ENCODE measurements at places on chromosomes 12 and 14. TPM values are rescaled to one million over a fixed set of nuclear protein-coding genes. Genes with fewer than 3 reads are reported as not detected.
A peak's percentile ranks its signal among the peaks of the same experiment; 100 is the strongest.

- no peak for DNase-seq
Observed at GRCh38 chr12:104802208-104802607, 155.9 kb downstream of the SLC41A2 start.

The C3AR1 gene
- total RNA-seq = 0.28 TPM

The GPRC5D gene
- total RNA-seq = not detected

The AQP5 gene
- total RNA-seq = not detected

The NTN4 gene
- 38.6 TPM for total RNA-seq

The CLEC1B gene
- not detected for total RNA-seq

GRCh38 chr12:82415402-82415801 is 57.1 kb downstream of the METTL25 start:
- peak; percentile 49 for DNase-seq

DNA sequence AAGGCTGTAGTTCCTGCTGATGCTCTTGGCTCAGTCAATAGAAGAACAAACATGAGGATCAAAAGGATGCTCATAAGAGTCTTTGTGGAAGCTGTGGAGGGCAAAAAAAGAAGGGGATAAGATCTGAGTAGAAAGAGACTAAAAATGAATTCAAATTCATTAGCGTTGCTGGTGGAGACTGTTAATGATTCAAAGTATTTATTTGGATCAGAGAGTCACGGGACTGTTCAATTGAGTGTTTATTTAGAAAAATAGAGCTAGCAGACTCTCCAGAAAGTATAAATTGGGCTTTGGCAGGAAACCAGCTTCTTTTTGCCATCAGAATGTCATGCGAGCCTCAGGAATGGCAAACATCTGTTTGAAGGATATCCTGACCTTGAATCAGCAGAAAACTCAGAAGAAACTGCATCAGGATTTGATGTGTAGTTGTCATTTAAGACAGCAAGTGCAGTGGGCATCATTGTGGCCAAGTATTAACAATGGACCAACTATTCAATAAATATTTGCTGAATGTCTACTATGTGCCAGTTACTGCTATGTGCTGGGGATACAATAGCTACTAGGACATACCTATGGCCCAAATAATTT is 126.4 kb downstream of the TBC1D30 start:
- DNase-seq = no peak

DNA sequence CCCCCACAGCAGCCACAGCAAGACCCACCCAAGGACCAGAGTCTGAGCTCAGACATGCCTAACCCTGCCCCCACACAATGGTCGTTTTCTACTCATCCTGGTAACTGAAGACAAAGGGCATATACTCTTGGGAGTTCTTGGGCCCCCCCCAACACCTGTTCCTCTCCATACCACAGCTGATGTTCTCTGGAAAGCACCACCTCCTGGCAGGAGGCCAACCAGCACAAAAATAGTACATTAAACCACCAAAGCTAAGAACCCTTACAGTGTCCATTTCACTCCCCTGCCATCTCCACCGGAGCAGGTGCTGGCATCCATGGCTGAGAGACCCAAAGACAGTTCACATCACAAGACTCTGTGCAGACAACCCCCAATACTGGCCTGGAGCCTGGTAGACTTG is 80.6 kb upstream of the DAAM1 start:
- no peak for DNase-seq

The COPZ1 gene
- 262 TPM for total RNA-seq

The CKB gene
- 31.7 TPM for total RNA-seq

DNA sequence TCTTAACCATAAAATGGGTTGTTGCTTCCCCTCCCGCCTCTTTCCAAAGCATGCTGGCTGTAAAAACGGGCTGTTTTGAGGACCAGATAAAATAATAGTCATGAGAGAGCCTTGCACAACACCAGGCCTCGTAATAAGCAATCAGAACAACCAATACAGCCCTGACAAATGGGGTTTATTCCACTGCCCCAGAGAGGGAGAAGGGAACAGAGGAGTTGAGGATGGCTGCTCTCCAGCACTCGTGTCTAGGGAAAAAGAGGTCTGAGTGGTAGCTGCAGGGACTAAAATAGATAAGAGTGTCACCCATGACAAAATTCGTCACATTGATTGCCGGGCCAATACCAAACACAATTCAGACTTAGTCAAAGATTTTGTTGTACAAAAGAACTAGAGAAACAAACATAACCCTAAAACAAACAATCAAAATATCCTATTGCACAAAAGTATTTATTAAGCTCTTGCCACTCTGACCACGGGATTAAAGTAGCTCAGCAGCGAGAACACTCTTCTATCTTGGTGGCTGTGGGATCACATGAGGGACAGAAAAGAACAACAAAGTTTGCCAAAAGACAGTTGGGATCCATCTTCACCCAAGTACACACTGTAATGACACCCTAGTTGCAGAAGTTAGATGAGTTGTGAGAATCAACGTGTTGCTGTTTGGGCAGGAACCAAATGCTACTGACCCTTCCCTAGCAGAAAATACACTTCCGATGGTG is 188.0 kb downstream of the FOXN3 start:
- DNase-seq = no peak

- no peak for DNase-seq
Observed at GRCh38 chr12:82182601-82183190, 175.5 kb downstream of the CCDC59 start.

DNA sequence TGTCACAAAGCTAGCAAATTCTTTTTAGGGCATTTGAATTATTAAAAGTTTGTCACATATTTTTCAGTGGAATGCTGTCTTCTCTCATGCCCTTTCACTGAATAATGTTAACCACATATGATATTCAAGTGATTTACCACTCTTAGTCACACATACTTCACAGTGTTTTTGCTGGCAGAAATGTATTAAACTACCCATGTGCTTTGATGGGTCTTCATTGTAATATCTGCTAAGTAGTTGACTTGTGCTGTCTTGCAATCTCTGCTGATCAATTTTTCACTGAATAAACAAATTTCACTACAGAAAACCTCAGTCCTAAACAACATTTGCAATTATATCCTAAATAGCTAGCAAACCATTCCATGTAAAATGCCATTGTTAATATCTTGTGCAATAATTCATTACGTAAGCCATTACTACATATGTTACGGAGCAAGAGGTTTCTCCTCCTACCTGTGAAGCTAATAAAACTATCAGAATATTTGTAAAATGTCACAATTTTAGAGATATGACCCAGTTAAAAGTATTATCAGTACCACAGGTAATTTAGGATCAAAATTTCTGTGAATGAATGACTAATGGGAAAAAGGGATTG is 64.6 kb upstream of the LMO3 start:
- DNase-seq = peak; percentile 0

The KRT5 gene
- not detected for total RNA-seq

The LALBA gene
- not detected for total RNA-seq

GRCh38 chr12:127293507-127294310 is 973.3 kb upstream of the TMEM132C start:
- DNase-seq = peak; percentile 33

DNA sequence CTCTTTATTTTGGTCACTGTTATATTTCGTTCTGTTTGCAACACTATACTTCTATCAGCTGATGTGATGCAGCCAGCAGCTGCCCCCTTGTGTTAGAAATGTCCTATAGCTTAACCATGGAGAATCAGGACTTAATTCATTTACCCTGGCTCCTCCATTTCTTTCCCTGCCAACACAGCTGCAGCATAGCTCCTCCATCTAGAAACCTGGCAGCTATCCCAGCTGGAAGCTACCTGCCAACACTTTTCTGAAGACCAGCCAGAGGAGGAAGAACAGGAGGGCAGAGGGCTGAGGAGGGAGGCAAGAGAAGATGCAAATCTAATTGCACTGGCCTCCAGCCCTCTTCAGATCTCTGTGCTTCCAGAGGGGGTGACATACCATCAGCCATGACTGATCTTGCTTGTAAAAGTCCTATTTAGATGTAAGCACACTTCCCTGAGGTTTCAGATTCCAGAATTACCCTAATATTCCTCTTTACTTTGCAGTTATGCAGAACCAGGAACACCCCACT is 156.8 kb upstream of the TMEM260 start:
- peak; percentile 79 for DNase-seq

- DNase-seq = no peak
Observed at GRCh38 chr12:94198872-94199271, 50.5 kb downstream of the PLXNC1 start.

GRCh38 chr14:67523764-67524633 is 9.1 kb upstream of the PLEKHH1 start:
- DNase-seq = no peak

DNA sequence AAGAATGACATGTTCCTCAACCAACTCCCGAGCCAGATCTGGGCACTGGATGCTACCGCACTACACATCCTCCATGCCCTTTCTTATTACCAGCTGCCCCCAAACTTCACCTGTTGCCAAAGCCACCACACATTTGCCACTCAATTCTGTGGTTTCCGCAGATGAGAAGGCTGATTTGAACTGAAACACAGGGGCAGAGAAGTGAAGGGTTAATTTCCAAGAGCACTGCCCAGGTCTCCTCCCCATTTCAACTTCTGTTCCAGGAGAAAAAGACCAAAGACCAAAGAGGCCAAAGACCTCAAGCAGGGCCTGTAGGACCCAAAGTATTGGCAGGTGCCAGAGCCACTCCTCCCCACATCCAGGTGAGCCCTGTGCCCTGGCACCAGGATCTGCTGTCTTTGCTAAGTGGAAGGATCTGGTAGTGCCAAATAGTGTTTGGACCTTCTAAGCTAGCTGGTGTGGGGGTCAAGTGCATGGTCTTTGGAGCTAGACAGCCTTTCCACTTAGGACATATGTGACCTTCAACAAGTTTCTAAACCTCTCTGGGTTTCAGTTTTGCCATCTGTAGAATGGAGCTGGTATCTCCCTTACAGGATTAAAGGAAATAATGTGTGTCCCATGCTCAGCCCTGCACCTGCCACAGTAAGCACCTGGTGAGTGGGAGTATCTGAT is 8.0 kb downstream of the DHRS1 start:
- DNase-seq = no peak

- no peak for DNase-seq
Observed at GRCh38 chr12:14239935-14240872, 125.3 kb upstream of the ATF7IP start.

The TAMALIN gene
- total RNA-seq = 2.7 TPM

The KRT7 gene
- 0.54 TPM for total RNA-seq

Measured in IMR-90 (cell line).